ENCODE measurements at places on chromosomes 5 and 9.

GRCh38 chr5:126852841-126853271 lies 75.9 kb downstream of the LMNB1 start:
- DNase-seq: no peak

DNA sequence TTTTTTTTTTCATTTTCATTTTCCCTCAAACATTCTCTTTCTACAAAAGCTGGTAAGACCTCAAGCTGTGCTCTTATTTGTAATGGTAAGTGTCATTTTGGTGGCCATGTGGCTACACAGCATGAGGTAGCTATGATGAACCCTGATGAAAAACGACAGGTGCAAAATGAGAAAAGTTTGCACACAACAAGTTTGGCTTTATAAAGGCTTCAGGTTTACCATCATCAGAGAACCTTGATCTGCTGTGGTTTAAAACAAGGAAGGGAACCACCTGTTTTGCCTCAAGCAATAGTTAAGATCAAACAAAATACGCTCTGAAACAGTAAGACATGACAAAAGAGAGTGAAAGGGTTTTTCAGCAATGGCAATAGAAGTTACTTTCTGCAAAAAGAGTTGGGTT lies 1124.6 kb upstream of the ACO1 start:
- DNase-seq: no peak

GRCh38 chr9:122050167-122050566 lies 42.9 kb downstream of the TTLL11 start:
- no peak for DNase-seq

DNA sequence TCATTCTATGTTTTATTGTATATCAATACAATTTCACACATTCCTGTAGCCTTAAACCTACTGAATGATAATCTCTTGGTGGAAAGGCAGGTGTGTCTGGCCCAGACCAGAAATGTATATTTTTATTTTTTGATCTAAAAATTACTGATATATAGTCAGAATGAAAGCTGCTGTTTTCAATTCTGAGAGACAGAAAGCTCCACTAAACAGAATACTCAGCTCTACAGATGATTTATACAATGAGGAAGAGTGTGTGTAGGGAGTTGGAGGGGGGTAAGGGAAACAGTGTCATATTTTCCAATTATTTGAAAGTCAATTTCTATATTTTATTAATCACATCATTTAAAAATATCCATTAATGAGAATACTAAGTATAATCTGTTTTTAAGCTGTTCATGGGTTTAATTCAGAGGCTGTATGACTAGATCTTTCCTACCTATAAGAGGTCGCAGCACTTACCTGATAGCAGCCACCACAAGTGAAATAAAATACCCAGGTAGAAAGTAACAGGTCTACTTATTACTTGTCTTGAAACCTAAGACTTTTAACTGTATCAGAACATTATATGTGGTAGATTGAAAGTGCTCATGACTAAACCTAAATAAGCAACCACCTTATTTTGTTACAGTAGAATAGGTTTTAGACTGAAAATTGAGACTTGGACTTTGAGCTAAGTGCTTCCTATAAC lies 183.4 kb downstream of the TMC1 start:
- no peak for DNase-seq

DNA sequence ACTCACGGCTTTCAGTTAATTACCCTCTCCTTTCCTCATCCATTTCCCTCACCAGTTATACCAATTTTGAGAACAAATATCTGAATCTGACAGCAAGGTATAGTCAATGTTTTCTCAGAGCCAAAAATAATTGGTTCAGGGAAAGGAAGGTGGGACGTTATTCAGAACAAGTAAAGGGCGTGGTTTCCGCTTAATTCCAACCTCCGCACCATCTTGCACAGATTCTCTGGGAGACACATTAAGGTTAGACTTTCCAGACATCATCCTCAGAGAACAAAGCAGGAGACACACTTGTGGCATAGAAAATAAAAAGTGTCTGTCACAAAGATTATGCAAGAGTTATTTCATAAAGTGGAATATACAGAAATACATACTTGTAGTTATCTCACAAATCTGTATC lies 441.2 kb downstream of the IRX1 start:
- no peak for DNase-seq

GRCh38 chr9:77271023-77271690 lies 93.8 kb downstream of the VPS13A start:
- no peak for DNase-seq

DNA sequence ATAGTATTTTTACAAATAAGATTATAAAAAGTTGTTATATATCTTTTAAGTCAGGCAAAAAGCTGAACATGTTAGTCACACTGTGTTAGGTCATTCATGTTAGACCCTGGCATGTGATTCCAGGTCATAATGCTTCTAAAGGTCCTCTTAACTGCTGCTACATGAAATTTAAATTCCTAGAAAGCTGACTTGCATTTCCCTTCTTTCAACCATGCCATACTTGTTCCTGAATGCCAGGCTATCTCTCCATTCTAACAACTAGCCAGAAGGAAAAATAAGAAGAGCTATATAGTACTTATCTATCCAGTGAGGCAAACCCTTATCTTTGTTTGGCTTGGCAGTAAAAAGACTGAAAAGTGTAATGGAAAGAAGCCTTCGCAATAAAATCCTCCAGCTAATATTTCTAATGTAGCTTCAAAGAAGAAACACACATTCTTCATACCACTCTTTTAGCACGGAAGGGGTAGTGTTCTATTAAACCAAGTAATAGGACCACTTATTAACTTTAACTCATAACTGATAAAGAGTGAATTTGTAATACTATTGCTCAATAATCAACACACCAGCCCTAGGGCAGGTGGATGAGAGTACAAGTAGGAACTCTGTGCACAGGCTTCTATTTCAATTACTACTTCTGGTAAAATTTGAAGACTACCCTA lies 310.2 kb downstream of the PDE4D start:
- no peak for DNase-seq

GRCh38 chr9:91799113-91799744 lies 150.8 kb downstream of the ROR2 start:
- no peak for DNase-seq

GRCh38 chr9:87181670-87182069 lies 234.4 kb upstream of the GAS1 start:
- no peak for DNase-seq

DNA sequence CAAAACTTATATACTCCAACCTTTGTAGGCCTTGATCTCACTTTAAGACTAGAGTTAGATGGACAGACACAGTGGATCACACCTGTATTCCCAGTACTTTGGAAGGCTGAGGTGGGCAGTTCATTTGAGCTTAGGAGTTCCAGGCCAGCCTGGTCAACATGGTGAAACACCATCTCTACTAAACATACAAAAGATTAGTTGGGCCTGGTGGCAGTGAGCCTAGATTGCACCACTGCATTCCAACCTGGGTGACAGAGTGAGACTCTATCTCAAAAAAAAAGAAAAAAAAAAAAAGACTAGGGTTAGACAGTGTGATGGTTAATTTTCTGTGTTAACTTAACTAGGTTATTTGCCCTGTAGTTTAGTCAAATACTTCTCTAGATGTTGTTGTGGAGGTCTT lies 74.1 kb downstream of the CFAP95 start:
- no peak for DNase-seq

DNA sequence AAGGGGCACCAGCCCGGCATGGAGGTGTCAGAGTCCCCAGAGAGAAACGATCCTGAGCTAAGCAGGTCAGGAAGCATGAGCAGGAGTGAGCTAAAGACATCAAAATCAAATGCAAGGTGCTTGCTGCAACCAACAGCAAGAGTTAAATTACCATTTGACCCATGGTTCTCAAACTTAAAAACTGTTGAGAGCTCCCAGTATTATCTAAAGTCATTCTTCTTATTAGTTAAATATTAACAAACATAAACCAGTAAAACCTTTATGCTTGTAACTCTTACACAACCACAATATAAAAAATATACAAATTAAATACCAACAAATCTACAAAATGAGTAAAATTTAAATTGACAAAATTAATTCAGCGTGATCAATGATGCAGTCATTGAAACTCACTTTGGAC lies 51.5 kb downstream of the FANCC start:
- no peak for DNase-seq

DNA sequence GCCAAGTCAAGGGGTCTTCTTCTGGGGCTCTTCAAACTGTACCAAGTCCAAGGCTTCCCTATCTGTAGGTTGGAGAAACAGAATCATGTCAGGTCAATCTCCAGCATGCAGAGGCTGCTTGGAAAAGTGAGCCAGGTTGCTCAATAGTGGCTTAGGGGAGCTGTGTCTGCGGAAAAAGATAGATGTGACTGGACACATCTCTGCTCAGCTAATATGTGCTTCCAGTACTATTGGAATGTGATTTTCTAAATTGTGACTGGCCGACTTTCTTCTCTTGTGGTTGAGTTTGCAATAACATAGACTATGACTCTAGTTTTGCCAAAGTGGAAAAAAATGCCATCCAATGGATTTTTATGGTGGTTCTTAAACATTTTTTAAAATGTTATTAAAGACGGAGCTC lies 136.7 kb downstream of the BOD1 start:
- no peak for DNase-seq

- no peak for DNase-seq
These were observed 152.1 kb downstream of the EFNA5 start for GRCh38 chr5:107518616-107519015.

- DNase-seq: no peak
These were observed 744.5 kb upstream of the C9orf72 start for GRCh38 chr9:28317745-28318144.

- DNase-seq: no peak
These were observed 126.9 kb downstream of the PDE4D start for GRCh38 chr5:59766427-59767210.

GRCh38 chr9:33535541-33535940 lies 11.5 kb downstream of the ANKRD18B start:
- DNase-seq: no peak

- no peak for DNase-seq
These were observed 33.9 kb upstream of the RAD23B start for GRCh38 chr9:107249131-107249533.

DNA sequence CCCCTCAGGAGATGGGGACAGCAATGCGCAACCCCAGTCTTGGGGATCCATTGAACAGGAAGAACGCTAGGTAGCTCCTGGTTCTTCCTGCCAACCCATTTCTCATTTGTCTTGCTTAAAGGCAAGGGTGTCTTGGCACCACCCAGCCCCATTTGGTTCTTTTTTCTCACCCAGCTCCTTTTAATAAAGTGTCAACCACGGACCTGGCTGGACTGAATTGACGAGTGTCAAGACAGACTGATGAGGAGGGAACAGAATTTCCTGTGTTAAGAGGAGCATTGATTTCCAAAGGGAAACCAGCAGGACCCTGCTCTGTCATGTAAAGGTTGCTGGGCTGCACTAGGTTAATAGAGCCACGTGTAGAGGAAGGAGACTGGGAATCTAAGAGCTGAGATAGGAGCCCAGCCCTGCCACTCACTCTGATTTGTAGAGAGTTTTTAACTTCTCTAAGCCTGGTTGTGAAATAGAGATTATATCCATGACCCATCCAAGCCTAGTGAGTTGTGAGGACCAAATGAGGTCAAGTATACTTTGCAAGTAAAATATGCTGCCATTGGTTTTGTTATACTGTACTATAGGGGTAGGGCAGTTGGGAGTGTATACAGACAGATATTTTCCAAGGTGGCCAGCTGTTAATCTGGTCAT lies 33.7 kb downstream of the OSTF1 start:
- no peak for DNase-seq

DNA sequence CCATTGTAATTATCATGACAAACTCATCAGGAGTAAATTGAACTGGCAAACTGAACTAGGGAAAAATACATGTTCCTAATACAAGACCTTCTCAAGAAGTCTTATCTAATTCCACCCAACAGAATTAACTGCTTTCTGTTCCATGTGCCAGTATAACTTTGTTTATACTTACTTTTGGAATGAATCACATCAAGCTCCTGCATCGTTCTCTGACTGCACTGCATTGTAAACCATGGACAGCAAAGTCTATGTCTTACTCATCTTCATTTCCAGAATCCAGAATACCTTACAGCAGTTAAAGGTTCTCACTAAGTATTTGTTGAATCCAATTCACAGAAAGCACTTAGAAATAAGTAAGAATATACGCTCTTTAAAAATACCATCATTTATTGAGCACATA lies 102.8 kb downstream of the PLK2 start:
- no peak for DNase-seq

- DNase-seq: no peak
These were observed 33.3 kb upstream of the FAM170A start for GRCh38 chr5:119596046-119596445.

- no peak for DNase-seq
These were observed 12.8 kb downstream of the PDLIM4 start for GRCh38 chr5:132270335-132270665.

DNA sequence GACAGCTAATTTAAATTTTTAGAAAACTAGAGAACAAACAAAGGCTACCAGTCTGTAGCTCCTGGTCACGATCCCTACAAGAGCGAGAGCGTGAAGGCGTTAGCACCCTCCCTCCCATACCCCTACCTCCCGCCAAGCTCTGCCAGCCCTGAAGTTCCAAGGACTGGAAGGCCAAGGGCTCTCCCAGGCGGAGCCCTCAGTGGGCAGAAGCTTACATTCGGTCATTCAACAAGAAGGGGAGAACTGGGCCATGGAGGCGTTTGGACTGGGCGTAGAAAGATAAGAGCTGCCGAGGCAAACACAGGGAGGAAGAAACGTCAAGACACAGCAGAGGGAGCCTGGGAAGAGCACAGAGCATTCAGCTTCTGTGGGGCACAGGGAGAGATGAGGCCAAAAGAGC lies 3.0 kb downstream of the MXD3 start:
- DNase-seq: no peak

DNA sequence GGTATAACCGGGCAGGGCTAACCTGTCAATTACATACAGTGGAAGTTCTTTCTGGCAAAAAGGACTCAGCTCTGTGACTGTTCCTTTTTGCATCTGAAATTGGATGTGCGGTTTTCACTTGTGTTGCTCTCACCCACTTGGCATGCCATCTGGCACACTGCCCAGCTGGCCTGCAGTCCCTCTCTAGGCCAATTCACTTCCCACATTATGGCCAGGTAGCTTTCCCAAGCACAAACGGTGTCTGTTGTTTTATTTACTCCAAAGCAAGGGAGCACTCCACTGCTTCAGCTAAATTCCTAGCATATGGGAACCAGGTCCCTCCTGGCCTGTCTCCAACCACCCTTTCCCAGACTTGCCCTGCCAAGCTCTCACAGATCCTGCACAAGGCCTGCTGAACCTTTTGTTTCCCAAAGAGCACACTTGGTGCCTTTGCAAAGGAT lies 132.5 kb downstream of the SEMA6A start:
- DNase-seq: no peak

GRCh38 chr5:143165049-143165880 lies 238.2 kb downstream of the NR3C1 start:
- no peak for DNase-seq

- no peak for DNase-seq
These were observed at the start of gene OR2K2 for GRCh38 chr9:111330124-111330523. TSS of gene OR2K2 (minus strand) at chr9:111330224. CDS start at chr9:111328433, 1,791 bp downstream.

DNA sequence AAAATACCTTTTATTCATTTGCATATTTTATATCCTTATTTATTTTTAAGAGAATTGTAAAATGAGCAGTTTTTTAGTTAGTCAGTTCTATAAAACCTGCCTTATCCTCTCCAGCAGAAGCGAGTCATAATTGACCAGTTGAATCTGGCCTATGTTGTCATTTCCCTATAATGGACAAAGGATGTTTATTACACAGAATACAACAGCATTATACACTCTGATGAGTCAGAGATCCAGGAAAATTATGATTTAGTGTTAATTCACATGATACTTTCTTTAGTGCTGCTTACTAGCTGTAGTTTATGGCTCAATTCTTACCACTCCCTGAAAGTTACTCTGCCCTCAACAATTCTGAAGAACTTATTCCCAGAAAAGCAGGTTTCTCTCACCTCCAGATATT lies 26.8 kb upstream of the LURAP1L start:
- no peak for DNase-seq

All from stimulated activated CD4-positive, alpha-beta T cell treated with anti-CD3 and anti-CD28 coated beads, Interleukin-1b, Interleukin-23, amount 100 ng/mL, for 1 hour (primary cell).